ENCODE measurements at places on chromosomes 12 and 14. TPM values are rescaled to one million over a fixed set of nuclear protein-coding genes. Genes with fewer than 3 reads are reported as not detected.

ARL1 gene
- 128 TPM for total RNA-seq

KERA gene
- not detected for total RNA-seq

OR4N2 gene
- not detected for total RNA-seq

IFNG-AS1 gene
- total RNA-seq: not detected

BEST3 gene
- not detected for total RNA-seq

CLIP1 gene
- total RNA-seq: 32.4 TPM

ABCD2 gene
- not detected for total RNA-seq

REC8 gene
- total RNA-seq: 2.3 TPM

SLCO1B1 gene
- not detected for total RNA-seq

KRT1 gene
- total RNA-seq: not detected

TMEM132D gene
- not detected for total RNA-seq

KRT6C gene
- not detected for total RNA-seq

C12orf50 gene
- total RNA-seq: not detected

OSGEP gene
- 35.6 TPM for total RNA-seq

ATP6V1D gene
- total RNA-seq: 73.5 TPM

RNFT2 gene
- 2.9 TPM for total RNA-seq

PPM1H gene
- 3.1 TPM for total RNA-seq

MANSC4 gene
- not detected for total RNA-seq

STYK1 gene
- total RNA-seq: 6.0 TPM

CHGA gene
- 1.0 TPM for total RNA-seq
